ENCODE measurements at places on chromosomes 1 and 21.

DNA sequence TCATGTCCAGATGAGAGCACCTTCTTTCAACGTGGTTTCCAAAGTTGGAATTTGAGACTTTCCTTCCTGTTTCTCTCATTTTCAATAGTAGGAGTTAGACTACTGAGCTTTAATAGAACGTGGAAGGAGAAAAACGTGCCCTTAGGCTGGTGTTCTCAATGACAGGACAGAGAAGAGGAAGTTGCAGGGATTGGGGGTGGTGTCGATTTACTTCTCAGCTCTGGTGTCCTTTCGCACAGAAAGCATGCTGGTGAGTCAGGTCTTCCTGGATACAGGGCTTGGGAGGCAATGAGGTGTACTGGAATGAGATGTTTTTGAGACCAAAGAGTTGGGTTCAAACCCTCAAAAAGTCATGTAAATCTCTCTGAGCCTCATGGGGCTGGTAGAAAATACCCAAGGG, 67.1 kb downstream of the HIVEP3 start:
- no peak for DNase-seq

DNA sequence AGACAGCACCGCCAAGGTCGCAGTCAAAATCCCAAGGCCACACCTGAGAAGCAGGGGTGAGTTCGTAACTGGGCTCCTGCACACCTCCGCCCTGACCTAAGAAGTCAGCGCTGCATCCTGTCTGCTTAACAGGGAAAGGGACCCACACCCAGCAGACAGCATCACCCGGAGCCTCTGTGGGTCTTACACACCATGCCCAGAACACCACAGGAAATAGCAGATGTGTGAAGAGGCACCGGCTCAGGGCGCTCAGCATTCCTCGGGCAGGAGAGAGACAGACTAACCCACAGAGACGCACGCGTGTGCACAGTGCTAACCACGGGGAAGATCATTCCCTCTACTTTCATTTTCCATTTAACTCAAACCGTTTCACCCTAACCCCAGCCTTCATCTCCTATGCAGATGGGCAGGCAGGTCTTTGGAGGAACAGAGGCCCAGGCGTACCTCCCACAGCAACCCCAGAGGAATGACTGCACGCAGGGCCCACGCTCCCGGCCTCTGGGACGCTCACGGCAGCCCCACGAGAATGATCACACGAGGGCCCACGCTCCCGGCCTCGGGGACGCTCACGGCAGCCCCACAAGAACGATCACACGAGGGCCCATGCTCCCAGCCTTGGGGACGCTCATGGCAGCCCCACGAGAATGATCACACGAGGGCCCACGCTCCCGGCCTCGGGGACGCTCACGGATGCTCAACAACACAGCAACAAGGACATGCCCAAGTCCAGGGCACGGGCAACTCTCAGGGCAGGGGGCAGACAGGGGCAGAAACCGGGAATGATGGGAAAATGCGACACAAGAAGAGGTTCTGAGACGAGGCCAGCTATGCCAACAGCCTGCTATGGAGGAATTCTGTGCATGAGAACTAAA, 20.9 kb downstream of the POFUT2 start:
- DNase-seq, result no peak

- no peak for DNase-seq
Observed at GRCh38 chr21:36541721-36542139, 61.8 kb upstream of the CLDN14 start.

- no peak for DNase-seq
Observed at GRCh38 chr21:27321791-27322190, 354.9 kb upstream of the ADAMTS5 start.

DNA sequence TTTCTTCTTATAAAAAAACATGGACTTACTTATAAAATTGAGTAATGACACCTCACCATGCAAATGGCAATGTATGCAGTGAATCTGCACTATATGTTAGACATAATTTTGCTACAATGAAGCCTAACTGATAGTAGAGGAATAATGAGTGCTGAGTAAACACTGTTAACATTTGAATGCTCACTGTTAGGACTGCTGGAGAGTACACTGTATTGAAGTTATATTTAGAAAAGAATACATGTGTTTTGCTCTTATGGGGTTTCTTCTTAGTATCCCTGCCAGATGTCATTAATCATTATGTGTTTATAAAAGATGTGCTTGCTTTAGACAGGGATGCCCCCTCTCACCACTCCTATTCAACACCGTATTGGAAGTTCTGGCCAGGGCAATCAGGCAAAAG, 111.1 kb upstream of the ZP4 start:
- no peak for DNase-seq

GRCh38 chr1:243495442-243496186, 239.8 kb downstream of the SDCCAG8 start:
- no peak for DNase-seq

GRCh38 chr1:202235856-202236837, 42.5 kb downstream of the LGR6 start:
- peak; percentile 76 for DNase-seq

- peak; percentile 2 for DNase-seq
Observed at GRCh38 chr1:42932442-42932941, 26.2 kb downstream of the SLC2A1 start.

DNA sequence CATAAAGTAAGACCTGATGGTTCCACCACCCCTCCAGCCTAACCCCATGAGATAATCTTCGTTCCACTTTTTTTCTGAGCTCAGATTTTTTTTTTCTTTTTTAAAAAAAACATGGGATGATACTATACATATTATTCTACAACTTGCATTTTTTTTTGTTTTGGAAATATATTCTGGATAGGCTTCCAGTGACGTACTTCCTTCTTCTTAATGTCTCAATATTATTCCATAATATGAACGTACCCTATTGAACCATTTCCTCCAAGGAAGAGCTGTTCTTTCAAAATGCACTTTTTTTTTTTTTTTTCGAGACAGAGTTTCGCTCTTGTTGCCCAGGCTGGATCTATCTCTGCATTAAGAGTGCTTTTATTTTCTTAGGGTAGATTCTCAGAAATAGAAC, 1.5 kb downstream of the EDEM3 start:
- DNase-seq, result no peak

DNA sequence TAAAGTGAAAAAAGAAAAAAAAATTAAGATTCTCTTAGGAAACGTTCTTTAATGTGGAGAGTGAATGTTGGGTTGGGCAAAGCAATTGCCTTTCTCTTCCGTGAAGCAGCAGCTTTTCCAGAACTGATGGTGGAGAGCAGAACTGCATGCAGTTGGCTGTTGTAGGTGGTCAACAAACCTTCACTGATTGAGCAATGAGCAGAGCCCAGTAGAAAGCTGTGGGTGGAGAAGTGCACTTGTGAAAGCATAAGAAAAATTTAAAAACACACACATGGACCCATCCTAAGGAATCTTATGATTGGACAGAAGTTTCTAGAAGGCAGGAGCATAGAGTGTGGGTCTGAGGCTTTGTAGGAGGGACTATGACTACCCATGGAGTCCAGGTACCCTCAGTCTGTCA, 4.5 kb downstream of the PRELP start:
- DNase-seq, result no peak

- DNase-seq, result no peak
Observed at GRCh38 chr1:213466541-213466940, 415.5 kb downstream of the RPS6KC1 start.

GRCh38 chr1:174274452-174274851, 115.1 kb downstream of the RABGAP1L start:
- no peak for DNase-seq

GRCh38 chr1:215526147-215526845, 40.8 kb upstream of the KCTD3 start:
- peak; percentile 45 for DNase-seq

DNA sequence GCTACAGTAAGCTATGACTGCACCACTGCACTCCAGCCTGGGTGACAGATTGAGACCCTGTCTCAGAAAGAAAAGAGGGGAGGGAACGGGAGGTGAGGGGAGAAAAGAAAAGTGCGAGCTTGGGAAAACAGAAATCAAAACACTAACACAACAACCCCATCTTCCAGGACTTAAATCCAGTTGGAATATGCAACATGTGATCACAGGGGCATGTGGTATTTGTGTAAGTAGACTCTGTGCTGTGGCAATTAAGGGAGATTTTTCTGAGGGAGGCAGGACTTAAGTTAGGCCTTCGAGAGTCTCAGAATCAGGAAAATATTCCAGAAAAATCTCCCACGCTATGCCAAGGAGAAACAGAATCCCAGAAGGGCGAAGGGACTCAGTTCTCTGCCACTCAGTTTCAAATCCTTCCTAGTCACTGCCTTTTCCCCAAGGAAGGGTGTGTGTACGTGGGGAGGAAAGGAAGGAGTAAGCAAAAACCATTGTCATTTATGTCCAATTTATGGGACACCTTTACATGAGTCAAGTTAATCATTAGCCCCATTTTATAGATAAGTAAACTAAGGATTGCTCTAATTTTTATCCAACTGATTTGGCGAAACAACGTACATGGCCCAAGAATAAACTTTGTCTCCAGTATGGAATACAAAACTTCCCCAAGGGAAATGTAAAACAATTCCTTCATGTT, 12.3 kb downstream of the ID3 start:
- DNase-seq, result no peak

- no peak for DNase-seq
Observed at GRCh38 chr1:19639999-19640362, 4.1 kb upstream of the NBL1 start.

DNA sequence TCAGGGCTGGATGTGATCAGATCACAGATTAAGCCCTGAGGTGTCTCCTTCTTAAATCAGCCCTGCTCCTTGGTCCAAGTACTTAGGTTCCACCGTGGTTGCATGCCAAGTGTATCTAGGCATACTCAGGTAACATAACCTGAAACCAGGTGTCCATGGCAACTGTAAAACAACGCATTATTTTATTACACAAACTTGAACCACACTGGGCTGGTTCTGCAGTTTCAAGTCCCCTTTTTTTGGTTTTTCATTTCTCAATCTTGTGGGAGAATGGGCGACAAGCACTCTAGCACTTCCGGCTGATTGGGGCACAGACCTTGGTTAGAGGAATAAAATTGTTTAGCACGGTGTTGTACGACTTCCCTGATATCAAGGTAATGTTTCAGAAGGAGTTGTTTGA, 65.2 kb downstream of the GBP6 start:
- no peak for DNase-seq

- no peak for DNase-seq
Observed at GRCh38 chr1:63866084-63866483, 92.3 kb downstream of the ROR1 start.

DNA sequence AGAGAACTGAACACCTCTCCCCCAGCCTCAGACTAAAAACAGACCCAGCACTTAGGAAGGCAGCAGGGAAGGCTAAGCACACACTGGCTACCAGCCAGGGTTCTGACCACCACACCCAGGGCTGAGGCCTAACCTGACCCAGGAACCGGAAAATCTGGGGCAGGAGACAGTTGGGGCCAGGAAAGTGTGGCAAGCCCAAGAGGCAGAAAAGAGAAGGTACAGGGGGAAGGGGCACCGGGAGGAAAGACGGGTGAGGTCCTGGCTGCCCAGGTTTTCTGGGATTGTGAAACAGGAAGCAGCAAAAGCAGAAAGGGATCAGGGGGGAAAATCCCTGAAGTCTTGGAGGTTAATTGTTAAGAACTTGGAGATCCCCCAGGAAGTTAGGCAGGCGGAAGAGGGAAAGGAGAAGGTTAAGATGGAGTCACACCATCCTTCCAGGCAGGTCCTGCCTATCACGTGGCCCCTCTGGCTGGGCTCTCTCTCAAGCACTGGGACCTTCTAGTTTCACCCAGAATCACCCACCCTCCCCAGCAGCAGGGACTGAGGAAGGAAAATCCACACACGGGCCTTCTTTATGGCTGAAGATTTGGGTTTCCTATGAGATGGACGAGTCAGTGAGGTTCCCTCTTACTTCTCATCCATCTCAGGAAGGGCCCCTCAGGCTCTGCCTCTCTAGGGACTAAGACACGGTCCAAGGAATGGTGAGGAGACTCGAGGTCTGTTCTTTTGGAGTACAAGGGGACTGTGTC, 2.6 kb downstream of the HDGF start:
- no peak for DNase-seq

GRCh38 chr1:60044881-60045280, 28.7 kb downstream of the C1orf87 start:
- no peak for DNase-seq

DNA sequence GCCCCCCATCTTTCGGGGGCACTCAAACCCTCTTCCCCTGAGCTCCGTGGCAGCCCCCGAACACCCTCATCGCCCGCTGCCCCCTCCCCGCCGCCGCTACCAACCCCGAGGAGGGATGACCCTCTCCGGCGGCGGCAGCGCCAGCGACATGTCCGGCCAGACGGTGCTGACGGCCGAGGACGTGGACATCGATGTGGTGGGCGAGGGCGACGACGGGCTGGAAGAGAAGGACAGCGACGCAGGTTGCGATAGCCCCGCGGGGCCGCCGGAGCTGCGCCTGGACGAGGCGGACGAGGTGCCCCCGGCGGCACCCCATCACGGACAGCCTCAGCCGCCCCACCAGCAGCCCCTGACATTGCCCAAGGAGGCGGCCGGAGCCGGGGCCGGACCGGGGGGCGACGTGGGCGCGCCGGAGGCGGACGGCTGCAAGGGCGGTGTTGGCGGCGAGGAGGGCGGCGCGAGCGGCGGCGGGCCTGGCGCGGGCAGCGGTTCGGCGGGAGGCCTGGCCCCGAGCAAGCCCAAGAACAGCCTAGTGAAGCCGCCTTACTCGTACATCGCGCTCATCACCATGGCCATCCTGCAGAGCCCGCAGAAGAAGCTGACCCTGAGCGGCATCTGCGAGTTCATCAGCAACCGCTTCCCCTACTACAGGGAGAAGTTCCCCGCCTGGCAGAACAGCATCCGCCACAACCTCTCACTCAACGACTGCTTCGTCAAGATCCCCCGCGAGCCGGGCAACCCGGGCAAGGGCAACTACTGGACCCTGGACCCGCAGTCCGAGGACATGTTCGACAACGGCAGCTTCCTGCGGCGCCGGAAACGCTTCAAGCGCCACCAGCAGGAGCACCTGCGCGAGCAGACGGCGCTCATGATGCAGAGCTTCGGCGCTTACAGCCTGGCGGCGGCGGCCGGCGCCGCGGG, 837 bp downstream of the FOXD3 start:
- peak; percentile 85 for DNase-seq

GRCh38 chr1:159113596-159114433, 37.2 kb upstream of the AIM2 start:
- no peak for DNase-seq

- no peak for DNase-seq
Observed at GRCh38 chr1:27785781-27786455, 12.9 kb downstream of the STX12 start.
